Stimulated activated CD4-positive, alpha-beta T cell treated with anti-CD3 and anti-CD28 coated beads, Interleukin-4, amount 100 ng/mL, for 24 hours (primary cell): ENCODE measurements at places on chromosomes 1 and 21.

GRCh38 chr1:10514490-10515235 is 39.9 kb downstream of the PEX14 start:
- DNase-seq, result peak; percentile 17

GRCh38 chr21:37770461-37770860 is 145.8 kb downstream of the KCNJ6 start:
- DNase-seq, result no peak

DNA sequence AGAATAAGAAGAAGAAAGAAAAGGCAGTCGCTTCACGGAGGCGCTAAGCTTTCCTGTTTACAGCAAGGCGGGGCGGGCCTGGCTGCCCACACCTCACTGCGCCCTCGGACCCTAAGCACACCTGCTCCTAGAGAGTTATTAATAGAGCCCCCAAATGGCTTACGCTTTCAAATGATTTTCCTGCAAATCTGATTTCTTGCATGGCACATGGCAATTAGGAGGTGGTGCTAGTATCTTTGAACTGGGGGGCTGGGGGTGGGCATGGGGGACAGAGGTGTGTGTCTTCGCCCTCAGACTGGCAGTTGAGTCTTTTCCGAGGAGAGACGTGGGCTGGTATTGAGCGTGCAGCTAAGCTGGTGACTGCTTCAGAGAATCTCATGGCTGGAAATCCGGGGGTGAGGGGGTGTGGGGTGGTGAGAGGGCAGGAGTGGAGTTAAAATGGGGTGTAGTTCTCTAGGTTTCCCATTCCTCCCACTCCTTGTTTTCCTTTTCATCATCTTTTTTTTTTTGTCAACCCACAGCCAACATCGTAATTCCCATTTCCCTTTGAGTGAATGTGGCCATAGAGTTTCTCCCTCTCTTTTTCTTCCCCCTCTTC is 1.3 kb downstream of the S1PR1 start:
- DNase-seq, result peak; percentile 78

- DNase-seq, result no peak
These were observed 25.9 kb upstream of the KCNA2 start for GRCh38 chr1:110631836-110632620.

DNA sequence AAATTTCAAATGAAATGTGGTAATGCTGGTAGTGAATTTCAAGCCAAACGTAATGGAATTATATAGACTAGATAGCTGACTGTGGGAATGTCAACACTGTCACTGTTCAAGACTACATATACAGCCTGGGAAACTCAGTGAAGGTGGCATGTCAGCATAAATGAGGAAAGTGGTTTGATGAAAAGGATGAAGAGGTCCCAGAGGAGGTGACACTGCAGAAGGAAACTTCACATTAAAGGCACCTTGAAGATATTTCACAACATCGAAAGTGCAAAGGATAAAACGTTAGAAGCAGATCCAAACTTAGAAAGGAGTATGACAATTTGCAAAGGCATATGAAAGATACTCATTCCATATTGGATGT is 25.7 kb downstream of the MAPKAPK2 start:
- DNase-seq, result no peak

DNA sequence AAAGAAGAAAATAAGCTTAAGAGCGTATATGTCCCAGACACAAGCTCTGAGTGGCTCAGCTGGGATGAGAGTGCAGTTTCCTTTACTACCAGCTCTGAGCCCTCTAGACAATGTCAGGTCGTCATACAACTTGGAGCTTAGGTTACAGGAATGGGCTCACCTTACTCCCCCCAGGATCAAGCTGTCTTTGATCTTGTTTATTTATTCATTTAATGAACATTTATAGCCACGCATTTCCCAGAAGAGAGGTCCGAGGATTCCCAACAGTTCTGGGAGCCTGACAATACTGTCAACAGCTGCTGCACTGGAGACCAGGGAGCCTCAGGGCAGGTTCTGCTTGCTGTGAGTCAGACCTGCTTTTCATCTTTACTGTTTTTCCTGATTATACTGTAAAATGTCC is 378.9 kb downstream of the PLPP3 start:
- no peak for DNase-seq

- DNase-seq, result peak; percentile 68
These were observed 510 bp downstream of the DENND4B start for GRCh38 chr1:153945795-153946621.

DNA sequence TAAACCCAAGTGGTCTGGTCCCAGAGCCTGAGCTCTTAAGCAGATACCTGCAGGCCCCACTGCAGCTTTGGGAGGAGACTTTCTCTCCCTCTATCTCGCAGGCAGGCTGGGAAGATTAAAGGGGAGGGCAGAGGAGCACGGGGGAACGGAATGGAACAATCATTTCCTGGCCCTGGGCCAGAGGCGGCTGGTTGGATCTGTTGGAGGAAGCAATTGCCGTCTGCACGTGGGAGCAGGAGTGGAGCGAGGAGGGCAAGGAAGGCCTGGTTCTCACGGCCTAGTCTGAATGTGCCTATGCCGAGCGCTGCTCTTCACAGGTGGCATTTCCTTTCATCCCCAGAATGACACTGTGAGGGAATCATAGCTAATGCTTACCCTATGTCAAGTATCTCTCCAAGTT is 23.7 kb downstream of the NKAIN1 start:
- no peak for DNase-seq

DNA sequence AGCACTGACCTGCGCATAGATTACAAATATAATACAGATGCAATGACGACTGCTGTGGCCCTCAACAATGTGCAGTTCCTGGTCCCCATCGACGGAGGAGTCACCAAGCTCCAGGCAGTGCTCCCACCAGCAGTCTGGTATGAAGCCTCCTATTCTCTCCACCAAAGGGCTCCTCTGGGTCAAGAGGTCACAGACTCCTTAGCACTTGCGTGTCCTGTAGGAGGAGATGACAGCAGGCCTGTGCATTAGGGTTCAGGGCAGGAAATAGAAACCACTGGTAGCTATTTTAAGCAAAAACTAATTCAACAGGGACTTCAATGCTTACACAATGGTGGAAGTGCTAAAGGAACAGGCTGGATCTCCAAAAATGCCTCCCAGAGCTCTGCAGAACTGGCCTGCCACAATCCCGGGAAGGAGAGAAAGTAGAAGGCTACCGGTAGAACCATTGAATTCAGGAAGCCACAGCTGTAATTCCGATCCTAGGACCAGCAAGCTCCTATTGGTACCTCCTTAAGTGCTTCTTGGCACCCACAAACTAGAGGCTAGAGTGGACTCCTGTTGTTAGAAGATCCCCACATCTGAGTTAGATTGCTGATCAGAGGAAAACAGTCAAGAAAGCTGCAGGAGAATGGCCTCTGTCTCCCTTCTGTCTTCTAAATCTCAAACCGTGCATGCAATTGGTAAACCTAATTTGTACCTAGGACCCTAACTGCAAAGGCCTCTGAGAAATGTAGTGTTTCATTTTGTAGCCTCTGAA is 12.7 kb upstream of the DYNLT5 start:
- DNase-seq, result no peak

GRCh38 chr1:25738499-25738898 is 61.5 kb upstream of the SELENON start:
- no peak for DNase-seq

- DNase-seq, result no peak
These were observed 27.1 kb downstream of the CFAP57 start for GRCh38 chr1:43199093-43199726.
